ENCODE measurements at places on chromosomes 12 and 14. TPM values are rescaled to one million over a fixed set of nuclear protein-coding genes. Genes with fewer than 3 reads are reported as not detected.

The ZBTB39 gene
- 24.5 TPM for total RNA-seq

The HPD gene
- total RNA-seq, result 0.56 TPM

The APOLD1 gene
- 0.71 TPM for total RNA-seq

DNA sequence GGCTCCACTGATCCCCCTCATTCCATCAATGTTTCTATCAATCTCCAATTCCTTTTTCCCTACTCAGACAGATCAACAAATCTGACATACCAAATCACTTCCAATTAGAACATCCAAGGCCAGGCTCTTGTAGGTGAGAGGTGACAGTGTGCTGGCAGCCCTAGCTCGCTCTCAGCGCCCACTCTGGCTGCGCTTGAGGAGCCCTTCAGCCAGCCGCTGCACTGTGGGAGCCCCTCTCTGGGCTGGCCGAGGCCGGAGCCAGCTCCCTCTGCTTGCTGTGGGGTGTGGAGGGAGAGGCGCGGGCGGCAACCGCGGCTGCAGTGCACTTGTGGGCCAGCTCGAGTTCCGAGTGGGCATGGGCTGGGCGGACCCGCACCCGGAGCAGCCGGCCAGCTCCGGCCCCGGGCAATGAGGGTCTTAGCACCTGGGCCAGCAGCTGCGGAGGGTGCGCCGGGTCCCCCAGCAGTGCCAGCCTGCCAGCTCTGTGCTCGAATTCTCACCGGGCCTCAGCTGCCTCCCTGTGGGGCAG, 6.0 kb upstream of the ITPR2 start:
- no peaks in the 10 kb centered on the region for H3K36me3 ChIP-seq
- DNase-seq, result no peak
- no peaks in the 10 kb centered on the region for H3K4me1 ChIP-seq
- no peak overlapping the region for H3K4me3 ChIP-seq
- H3K27me3 ChIP-seq, result no peaks in the 10 kb centered on the region

- no peaks in the 10 kb centered on the region for H3K27me3 ChIP-seq
- H3K36me3 ChIP-seq, result no peaks in the 10 kb centered on the region
- peaks cover 2% of the 10 kb centered on the region for H3K4me1 ChIP-seq
Measured at GRCh38 chr12:66726556-66726955, 47.7 kb upstream of the GRIP1 start.

GRCh38 chr12:106301611-106302321, 767 bp upstream of the TCP11L2 start:
- H3K4me1 ChIP-seq, result peaks cover 6% of the 10 kb centered on the region
- H3K27me3 ChIP-seq, result no peaks in the 10 kb centered on the region
- no peak overlapping the region for H3K27ac ChIP-seq
- no peaks in the 10 kb centered on the region for H3K36me3 ChIP-seq
- DNase-seq, result peak; percentile 59
